ENCODE measurements at places on chromosomes 1 and 21.

- no peak for DNase-seq
These were observed at the start of gene KCNK2 for GRCh38 chr1:215082532-215083382. TSS of gene KCNK2 (plus strand) at chr1:215082737. CDS start at chr1:215083386, 649 bp downstream.

DNA sequence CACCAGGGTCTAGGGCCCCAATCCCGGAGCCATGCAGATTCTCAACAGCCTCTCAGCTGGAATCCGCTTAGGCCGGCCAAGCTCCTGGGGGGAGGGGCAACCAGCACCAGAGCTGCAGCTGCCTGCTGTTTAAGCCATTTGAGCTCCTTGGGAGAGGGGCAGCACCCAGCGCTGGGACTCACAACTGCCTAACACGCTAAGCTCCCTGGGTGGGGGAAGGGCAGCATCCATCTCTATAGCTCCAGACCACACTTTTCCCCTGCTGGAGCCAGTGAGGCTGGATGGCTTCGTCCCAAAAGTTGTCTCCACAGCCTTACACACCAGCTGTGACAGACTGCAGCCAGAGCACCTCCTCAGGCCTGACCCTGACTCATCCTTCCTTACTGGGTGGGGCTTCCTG is 6.9 kb upstream of the PTGFR start:
- DNase-seq: peak; percentile 1

GRCh38 chr1:248136811-248137210 is 8.1 kb upstream of the OR2M5 start:
- no peak for DNase-seq

DNA sequence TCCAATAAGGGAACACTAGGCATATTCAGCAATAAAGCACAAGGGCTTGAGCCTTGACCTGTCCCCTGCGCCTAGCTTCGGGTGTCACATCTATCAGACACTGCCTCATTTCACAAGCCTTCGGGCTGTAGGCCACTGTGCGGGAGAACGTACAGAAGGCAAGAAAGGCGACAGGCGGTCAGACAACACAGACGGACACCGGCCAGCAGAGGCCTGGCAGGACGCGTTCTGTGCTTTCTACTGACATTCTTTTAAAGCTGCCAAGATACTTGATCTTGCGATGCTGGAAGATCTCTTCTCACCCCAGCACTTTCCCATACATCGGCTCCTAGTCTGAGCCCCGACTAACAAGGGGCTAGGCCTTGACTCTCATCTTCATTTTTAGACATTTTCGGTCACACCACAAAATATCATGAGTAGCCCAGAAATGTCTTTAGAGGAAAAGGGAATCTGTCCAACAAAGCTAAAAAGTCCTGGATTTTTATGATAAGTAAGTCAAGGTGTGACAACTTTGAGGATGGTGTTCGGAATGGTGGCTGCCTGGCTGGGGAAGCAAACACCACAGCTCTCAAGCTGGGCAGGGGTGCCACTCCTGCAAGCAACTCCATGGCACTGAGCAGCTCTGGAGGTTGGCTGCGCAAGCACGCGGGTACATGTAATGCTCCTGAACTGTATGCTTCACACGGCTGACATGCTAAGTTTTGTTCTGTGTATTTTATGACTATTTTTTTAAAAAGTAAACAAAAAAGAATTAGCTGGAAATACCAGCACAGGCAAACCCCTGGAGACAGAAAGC is 18.7 kb downstream of the RIPK4 start:
- DNase-seq: no peak

GRCh38 chr1:210624722-210625121 is 296.0 kb downstream of the HHAT start:
- no peak for DNase-seq

DNA sequence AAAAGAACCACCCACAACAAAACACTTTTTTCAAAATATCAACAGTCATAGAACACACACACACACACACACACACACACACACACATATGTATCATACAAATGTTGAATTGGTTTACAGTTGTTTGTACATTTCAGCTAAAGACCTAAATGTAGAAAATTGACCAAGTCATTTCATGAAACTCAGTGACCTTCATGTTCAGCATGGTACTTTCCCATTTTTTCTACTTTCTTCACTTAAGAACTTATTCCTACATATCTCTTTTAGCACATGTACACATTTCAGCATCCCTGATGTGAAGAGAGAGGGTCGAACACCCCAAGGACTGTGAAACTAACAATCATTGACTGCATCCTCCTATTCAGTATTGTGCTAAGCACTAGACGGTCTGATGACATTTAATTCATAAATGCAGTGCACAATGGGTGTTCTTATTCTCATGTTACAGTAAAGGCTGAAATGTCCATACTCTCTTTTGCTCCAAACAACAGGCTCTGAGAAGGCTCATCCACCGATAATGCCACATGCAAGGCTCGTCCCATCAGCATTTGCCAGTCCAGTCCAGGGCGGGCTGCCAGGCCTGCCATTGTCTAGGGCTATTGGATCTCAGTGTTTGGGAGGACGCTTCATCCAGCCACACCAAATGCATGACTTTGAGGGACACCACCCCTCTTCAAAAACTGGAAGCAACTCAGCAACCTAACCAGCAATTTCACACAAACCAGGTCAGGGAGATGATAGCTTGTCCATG is 150.1 kb upstream of the RUNX1 start:
- no peak for DNase-seq

DNA sequence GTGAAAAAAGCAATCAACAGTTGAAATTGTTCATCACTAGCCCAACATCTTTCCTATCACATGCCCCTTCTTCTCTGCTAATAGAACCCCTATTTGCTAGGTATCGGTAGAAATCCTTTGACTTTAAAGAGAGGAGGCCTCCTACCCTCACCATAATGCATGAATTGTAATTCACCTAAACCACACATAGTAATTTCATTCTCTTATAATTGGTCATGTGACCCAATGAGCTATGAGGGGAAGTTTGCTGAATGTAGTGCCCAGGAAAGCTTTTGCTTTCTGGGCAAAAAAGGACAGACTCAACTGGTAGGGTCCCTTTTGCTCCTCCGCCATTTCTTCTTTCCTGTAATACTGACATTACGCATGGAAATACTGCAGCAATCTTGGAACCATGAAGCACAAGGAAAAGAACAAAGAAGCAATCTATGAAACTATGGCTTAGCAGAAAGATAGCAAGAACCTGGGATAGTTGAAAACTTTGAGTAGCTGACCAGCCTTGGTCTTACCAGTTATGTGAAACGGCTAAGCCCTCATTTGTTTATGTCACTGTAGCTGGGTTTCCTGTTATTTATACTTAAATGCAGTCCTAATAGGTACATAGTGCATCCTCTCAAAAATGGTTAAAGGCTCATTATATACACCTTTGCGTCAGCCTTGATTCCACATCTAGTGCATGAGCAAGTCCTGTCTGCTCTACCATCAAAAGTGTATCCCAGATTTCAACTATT is 10.2 kb upstream of the CHI3L2 start:
- no peak for DNase-seq

DNA sequence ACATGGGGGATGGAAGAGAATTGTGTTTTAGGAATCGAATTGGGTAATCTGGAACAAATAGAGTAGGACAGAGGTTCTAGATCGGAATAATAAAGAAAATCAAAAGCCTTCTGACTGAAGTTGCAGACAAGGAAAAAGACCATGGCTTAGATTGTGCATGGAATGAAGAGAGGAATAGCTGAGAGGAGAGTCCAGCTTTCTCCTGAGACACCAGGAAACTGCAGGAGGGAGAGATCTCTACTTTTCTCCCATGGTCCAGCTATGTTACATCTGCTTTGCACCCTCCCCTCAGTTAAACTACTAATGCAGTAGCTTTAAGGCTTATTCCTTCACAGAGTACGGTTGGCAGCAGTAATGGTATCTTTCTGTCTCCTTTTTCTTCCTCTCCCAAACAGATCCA is 13.4 kb downstream of the SLAMF7 start:
- no peak for DNase-seq

DNA sequence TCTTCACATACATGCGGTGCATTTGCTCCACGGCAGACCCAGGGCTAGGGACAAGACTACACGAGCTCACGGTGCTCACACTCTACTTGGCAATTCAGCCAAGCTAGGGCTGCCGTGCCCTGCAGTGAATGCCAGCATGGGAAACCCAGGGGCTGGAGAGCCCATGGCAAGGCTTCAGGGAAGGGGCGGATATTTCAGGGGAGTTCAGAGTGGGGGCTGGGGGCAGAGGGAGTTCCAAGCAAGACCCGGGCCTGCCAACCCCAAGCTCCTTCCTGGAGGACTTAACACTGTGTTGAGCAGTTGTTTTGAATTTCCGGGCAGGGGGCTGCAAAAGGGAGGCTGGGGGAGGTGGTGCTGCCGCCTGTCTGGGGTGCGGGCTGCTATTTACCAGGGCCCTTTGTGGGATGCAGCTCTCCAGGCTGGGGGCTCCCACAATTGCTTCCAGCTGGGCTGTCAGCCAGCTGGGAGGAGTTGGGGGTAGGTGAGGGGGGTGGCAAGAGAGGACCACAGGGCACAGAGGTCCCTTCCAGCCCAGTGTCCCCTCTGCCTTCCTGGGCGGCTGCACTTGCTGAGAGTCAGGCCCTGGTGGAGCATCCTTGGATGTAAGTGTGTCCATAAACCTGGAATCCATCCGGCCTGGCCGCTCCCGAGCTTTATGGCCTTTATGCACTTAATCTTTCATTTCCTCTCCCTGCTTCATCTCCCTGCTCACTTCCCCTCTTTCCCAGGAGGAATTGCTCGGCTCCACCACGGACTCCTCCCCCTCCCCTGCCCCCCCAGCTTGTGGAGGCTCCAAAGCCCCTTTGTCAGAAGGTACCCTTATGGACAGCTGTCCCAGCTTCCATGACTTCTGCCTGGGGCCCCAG is 55.8 kb upstream of the SSBP3 start:
- no peak for DNase-seq

DNA sequence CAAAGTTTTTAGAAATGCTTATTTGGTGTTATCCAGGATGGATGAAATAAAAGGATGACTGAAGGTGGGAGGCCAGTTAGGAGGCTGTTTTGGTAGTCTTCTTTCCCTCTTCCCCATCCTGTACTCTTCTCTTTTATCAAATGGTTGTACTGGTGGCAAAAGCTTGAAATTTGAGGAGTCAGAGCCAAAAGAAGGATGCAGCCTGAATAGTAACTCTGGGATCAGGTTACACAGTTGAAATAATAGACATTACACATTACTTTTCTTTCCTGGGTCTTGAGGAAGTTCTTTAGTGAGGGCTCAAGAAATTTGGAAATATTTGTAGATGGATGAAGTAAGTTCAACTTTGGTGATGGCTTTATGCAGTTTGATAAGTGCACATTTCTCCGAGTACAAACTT is 108.6 kb downstream of the GPR52 start:
- no peak for DNase-seq

DNA sequence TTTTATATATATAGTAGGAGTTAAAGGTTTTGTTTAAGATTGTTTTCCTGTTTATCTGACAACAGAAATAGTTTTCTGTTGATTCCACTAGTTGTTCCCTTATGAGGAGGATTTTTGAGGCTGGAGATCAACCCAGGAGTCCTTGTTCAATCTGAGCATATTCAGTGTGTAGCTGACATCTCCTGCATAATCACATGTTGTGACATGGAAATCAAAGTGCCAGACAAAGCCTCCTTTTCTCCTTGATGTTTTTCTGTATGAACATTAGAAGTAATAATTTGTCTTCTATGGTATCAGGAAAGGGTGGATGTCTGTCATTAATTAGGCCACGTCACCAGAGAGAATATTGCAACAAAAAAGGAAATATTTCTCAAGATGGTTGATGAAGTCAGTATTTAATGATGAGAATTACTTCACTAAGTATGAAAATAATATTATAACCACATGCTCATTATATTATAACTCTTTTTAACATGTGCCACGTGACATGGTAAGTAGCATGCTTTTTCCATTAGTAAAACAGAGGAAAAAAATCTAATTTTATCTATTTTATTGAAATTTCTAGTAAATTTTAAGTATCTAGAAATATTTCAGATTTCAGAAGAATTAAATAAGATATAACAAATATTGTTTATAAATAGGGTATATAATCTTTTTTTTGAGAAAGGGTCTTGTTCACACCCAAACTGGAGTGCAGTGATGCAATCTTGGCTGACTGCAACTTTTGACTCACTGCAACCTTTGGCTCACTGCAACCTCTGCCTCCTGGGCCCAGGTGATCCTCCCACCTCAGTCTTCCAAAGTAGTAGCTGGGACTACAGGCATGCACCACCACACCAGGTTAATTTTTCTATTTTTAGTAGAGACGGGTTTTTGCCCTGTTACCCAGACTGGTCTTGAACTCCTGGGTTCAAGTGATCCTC is 223.5 kb downstream of the HMCN1 start:
- DNase-seq: no peak

DNA sequence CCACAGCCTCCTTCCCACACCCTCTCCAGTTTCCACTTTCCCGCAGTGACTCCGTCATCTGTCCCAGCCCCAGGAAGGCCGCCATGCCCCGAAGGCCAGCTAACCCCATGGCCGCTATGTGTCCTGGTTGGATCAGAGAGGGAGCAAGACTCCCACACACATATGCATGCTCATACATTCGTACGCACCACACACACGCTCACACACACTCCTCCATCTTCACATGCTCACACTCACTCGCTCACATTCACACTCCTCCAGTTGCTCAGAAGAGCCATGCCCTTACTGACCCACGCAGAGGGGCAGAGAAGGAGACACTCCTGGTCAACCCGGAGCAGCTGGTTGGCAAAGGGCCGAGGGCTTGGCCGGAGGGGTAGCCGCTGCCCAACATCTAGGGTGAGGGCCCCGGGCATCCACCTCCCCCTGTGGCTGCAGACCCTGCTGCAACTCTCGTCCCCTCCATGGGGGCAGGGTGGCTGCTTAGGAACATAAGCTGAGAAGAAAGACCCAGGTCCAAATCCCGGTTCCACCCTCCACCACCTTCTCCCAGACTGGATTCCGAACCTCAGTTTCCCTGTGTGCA is 122.3 kb upstream of the SLC25A33 start:
- no peak for DNase-seq

- DNase-seq: no peak
These were observed 864.0 kb downstream of the PLA2G4A start for GRCh38 chr1:187692799-187693198.

- DNase-seq: no peak
These were observed 23.3 kb downstream of the MR1 start for GRCh38 chr1:181057079-181057478.
